NCI-H345 (cell line): ENCODE measurements at places on chromosomes 7 and 10.

DNA sequence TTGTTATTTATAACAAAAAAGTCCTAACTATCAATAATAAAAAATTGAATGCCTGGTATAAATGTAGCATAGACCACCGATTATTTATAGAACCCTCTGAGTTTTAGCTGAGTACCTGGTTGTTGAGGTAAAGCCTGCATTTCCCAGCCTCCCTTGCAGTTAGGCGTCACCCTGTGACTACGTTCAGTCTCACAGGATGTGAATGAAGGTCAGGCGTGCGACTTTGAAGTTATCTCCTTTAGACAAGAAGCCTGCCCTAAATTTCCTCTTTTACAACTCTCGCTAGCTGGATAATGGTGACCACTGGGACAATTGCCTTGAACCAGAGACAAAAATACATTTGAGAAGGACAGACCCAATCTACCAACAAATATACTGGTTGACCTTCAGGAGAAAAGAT is 67.5 kb upstream of the TES start:
- no peak for DNase-seq

DNA sequence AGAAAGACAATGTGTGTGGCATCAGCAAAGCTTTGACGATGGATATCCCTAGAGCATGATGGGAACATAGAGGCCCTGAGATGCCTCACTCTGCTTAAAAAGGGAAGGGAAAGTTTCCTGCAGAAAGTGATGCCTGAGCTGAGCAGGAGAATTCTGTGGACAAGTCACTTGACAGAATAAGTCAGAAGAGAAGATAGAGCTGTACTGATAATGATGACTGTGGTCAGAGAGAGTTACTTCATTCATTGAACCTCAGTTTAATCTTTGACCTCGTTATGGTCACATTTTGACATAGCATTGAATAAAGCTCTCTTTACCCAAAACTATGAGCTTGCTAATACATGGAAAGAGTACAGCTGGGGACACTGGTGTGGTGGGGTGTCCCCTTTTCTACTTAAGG is 7.6 kb downstream of the CUBN start:
- DNase-seq: no peak

- DNase-seq: no peak
Measured at GRCh38 chr10:89454561-89455347, 40.4 kb downstream of the IFIT5 start.

- no peak for DNase-seq
Measured at GRCh38 chr7:106480616-106481031, 180.3 kb downstream of the CCDC71L start.

GRCh38 chr7:99579281-99579955 is 18.6 kb upstream of the TMEM225B start:
- no peak for DNase-seq
